ENCODE measurements at places on chromosomes 6 and 20.

DNA sequence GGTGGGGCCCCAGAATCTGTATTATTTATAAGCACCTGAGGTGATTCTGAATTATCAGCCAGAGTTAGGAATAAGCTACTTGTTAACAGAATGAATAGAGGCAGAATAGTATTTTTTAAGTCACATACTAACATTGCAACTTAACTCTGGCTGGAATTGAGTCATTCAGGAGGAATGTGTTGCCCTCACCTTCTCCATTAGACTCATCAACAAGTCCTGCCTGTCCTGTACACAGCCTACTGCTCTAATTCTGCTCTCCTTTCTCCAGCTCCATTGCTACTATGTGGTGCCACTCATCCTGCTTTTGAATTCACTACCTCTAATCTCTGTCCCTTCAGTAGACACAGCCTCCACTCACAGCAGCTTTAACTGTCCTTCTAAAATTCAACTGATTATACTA, 669.4 kb downstream of the DHX35 start:
- no peak for DNase-seq

DNA sequence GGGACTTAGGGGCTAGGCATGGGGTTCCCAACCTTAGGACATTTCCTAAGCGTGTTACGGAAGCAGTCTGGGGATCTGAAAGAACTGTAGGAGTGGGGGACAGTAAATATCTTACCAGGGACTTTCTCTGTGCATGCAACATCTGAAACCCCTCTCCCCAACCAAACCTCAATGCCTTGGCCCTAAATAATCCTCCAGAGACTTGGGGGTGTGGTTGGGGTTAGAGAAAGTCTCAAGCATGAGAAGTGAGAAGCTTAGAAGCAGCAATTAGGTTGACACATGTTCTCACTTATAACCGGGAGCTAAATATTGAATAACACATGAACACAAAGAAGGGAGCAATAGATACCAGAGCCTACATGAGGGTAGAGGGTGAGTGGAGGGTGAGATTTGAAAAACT, 74.7 kb downstream of the HTR1E start:
- DNase-seq: no peak

GRCh38 chr6:7805850-7806214, 79.9 kb downstream of the BMP6 start:
- no peak for DNase-seq

- DNase-seq: no peak
Measured at GRCh38 chr6:149112976-149113375, 204.5 kb upstream of the TAB2 start.

GRCh38 chr6:46555129-46555528, 63.9 kb upstream of the RCAN2 start:
- no peak for DNase-seq

- no peak for DNase-seq
Measured at GRCh38 chr6:39772559-39773273, 19.5 kb upstream of the DAAM2 start.

- DNase-seq: no peak
Measured at GRCh38 chr6:15080895-15081294, 165.0 kb upstream of the JARID2 start.

DNA sequence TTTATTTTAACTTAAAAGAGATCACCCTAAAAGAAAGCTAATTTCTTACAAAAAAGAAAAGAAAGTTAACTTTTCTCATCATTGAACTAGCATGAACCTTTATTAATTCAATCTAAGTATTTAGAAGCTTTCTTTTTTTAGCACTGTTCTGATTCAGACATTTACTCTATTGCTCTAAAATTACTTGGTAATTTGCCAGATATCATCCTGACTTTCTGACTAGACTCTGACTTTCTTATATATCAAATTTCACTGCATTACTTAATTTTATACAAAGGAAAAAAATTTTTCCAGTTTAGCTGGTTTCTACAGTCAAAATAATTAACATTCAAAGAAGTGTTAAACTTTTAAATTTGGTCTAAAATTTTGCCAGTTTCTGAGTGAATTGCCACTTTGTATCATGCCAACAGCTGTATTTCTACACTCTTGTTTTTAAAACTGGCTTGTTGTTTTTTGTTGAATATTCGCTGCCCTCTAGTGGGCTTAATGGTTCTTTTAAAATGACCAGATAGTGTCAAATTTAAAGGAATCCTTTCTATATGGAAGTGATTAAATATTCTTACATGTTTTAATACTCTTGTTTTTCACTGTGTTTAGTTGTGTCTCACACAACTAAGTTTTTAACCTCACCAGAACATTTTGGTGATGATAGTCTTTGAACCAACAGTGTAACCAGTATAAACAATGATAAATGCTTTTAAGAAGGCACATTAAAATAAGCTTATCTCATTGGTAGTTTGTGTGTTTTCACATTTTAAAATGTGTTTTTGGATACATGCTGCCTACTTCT, 102.0 kb downstream of the POPDC3 start:
- no peak for DNase-seq

- no peak for DNase-seq
Measured at GRCh38 chr6:51753635-51754034, 333.8 kb downstream of the PKHD1 start.

GRCh38 chr20:3794701-3795420, 1.2 kb upstream of the CDC25B start:
- no peak for DNase-seq

DNA sequence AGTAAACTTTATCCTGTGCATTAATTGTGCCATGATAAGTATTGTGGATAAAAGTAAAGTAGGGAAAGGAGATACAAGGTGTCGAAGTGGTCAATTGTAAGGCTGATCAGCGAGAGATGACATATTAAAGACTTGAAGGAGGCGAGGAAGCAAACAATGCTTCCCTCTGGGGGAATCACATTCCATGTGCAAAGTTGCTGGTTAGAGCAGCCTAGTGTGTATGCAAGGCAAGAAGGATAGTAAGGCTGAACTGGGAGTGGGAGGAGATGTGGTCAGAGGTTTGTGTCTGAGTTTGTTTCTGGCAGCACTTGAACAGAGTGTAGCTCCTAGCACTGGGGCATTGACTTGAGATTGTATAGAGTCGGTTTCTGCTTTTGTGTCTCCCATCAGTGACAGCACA, 122.9 kb downstream of the SLC35F1 start:
- DNase-seq: no peak

DNA sequence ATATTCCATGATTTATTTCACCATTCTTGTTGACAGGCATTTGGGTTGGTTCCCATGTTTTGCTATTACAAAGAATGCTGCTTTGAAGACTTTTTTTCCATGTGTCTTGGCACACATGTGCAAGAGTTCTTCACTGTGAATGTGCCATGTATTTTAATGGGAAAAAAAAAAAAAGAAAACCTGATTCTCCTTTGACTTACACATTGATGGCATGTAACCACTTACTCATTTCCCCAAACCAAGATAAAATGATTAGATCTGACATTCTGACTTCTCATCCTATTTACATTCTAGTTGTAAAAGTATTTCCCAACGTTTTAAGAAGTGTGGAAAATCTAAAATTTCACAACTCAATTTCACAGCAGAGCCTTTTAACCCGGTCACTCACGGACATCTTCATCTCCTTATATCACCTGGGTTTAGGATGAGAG, 4.4 kb downstream of the CAP2 start:
- DNase-seq: no peak

- no peak for DNase-seq
Measured at GRCh38 chr6:148803979-148804378, 57.1 kb downstream of the UST start.

DNA sequence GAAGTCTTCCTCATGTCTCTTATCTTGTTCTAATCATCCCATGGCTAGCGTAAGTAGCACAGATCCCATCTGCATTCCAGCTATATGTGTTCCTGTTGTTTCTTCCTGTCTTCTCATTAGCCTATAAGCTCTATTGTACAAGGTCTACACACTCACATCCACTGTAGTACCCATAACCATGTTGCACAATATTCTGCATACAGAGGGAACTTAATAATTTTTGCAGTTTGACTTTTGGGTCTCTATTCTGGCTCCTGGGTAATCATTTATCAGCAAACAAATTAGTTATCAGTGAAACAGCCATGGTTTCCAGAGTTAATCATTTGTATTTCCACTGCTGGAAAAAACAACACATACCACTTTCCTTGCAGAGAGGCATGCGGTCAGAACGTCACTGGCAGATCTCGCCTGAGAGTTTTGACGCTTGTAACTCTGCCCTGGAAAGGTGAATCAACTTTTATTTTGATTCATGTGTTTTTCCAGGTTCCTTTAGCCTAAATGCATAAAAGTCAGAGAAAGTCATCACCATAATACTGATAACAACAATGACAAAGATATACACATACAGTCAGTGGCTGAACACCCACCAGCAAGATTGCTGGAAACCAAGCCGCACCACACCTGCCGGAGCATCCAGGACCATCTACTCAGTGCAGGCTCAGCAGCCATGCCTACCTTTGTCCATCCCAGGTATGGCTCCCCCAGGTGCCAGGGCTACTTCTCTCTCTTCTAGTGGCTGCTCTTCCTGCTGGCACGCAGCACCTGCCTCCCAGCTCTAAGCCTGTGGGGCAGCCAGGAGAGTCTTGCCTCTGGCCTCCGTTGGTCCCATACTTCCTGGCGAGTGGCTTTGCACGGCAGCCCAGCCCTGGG, 158.2 kb downstream of the QRSL1 start:
- no peak for DNase-seq

GRCh38 chr6:152571089-152571488, 66.1 kb downstream of the SYNE1 start:
- no peak for DNase-seq

- no peak for DNase-seq
Measured at GRCh38 chr6:157269261-157269794, 54.0 kb downstream of the TMEM242 start.

GRCh38 chr20:53162251-53162835, 190.2 kb downstream of the TSHZ2 start:
- no peak for DNase-seq

DNA sequence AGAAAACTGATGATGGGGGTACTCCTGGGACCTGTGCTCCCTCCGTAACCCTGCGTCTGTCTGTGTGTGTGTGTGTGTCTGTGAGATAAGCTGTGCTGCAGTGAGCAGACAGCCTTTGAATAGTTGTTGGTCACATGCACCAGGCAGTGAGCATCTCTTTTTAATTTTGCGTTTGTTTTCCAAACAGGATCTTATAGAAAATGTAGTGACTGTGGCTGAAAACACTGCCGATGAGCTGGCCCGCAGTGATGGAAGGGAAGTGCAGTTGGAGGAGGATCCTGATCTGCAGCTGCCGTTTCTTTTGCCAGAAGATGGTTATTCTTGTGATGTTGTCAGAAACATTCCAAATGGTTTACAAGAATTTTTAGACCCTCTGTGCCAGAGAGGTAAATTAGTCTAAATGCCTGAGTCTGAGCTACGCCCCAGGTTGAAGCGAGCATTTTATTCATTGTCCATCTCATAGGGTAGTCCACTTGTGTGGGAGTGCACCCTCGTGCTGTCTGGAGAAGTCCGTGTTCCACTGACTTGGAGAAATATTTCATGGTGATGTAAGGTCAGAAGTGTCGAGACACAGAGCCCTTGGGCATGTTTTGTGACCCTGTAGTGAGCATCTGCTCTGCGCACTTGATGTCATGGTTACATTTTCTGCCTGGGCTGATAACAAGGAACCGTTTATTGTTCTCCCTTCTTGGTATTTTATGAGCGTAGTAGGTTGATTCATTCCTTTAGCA, 78.8 kb upstream of the KIF25 start:
- DNase-seq: no peak

- no peak for DNase-seq
Measured at GRCh38 chr6:160217073-160217472, 41.5 kb downstream of the SLC22A2 start.

- no peak for DNase-seq
Measured at GRCh38 chr6:29705389-29706231, 17.6 kb upstream of the HLA-F start.

GRCh38 chr6:135871878-135872277, 20.4 kb downstream of the PDE7B start:
- no peak for DNase-seq

DNA sequence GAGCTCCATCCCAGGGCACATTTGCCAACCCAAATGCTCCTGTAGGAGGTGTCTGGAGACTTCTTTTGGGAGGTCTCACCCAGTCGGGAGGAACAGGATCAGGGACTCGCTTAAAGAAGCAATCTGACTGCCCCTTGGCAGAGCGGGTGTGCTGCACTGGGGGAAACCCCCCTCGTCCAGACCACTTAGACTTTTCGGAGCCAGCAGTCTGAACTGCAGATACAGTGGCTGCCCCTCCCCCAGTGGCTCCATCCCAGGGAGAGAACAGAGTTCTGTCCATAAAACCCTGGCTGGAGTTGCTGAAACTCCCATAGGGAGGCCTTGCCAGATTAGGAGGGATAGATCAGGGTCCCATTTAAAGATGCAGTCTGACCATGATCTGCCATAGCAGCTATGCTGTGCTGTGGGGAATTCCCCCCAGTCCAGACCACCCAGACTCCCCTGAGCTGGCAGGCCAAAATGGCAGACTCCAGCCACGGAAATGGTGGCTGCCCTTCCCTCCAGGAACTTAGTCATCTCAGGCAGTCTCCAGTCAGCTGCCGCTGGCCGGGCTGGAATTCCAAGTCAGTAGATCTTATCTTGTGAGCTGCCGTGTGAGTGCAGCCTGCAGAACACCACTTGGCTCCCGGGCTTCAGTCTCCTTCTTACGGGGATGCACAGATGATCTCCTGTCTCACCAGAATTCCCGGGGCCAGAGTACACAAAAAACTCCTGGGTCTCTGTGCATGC, 278.1 kb upstream of the SASH1 start:
- no peak for DNase-seq

DNA sequence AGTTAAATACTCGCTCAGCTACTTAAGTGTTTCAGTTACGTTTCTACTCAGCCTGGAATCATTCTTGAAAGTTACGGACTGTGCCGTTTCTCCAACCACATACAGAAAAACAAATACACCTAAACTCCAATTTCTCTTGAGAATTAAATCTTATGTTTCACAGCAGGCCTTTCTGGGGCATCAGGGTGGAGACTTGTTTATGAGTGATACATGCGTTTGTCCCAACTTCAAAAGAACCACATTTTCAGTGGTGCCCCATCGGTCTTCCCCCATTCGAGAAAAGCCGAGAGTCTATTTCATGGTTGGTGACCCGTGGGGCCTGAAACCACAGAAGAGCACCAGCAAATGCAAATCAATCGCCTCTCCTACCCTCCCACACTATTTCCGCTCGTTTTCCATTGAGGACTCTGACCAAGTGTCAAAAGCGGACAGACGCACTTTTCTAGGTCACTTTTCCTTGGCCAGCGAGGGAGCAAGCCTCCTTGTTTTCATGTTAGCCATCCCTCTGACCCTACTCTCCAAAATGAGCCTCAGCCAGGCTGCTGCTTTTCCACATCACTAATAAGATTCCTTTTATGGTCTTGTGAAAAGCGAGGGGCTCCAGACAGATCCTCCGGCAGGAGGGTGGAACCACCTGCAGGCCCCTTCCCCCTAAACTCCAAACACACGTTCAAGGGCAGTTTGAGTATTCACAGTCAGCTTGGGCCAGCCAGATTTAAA, 3.1 kb downstream of the JAG1 start:
- no peak for DNase-seq

- DNase-seq: peak; percentile 49
Measured at GRCh38 chr6:392441-393390, 1.2 kb downstream of the IRF4 start.

- DNase-seq: peak; percentile 63
Measured at GRCh38 chr6:26329763-26330511, 35.1 kb upstream of the BTN3A2 start.

Data from stimulated activated CD4-positive, alpha-beta T cell treated with anti-CD3 and anti-CD28 coated beads, Interleukin-4, amount 100 ng/mL, for 4 hours (primary cell).